ENCODE measurements at places on chromosomes 13 and 19. TPM values are rescaled to one million over a fixed set of nuclear protein-coding genes. Genes with fewer than 3 reads are reported as not detected.

- DNase-seq = no peak
Observed at GRCh38 chr19:28841531-28841930, 371.4 kb downstream of the UQCRFS1 start.

- no peak for DNase-seq
Observed at GRCh38 chr13:30504081-30504480, 38.3 kb upstream of the HMGB1 start.

DNA sequence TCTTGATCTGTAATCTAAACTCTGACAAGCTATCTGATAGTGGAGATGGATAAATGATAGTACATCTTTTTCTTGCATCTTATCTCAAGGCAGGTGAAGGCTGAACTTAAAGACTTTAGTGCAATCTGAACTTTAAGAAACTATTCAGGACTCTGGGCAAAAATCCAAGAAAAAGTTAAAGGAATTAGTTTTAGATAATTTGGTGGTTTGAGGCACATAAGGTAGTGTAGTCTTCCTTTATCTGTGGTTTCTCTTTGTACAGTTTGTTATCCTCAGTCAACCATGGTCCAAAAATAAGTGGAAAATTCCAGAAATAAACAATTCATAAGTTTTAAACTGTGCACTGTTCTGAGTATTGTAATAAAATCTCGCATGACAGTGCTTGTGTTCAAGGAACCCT, 172.9 kb downstream of the UGGT2 start:
- no peak for DNase-seq

AMER2 gene
- 0.07 TPM for total RNA-seq

ZNF90 gene
- 53.8 TPM for total RNA-seq

DNA sequence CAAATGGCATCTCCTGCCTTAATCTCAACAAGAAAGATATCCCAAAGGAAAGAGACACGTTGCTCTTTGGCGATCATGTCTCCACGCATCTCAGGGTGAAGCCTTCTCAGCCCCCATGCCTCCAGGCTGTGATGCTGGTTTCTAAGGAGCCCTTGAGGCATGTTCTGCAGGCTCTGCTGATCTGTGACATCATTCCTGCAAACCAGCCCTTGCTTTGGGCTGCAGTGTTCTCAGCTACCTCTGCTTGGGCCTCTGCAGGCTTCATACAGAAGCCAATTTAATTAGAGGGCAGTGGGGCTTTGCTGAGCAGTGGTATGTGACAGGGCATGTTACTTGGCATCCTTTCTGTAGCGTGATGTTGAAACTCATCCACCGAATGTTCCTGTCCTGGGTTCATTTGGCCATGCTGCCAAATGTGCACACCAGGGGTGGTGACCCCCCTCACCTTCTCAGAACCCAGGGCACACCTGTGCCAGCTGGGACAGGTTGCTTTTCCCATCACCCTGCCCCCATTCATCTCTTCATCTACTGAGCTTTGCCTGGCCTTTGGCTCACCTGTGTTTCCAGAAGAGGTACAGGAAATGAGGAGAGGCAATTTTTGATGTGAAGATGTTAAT, 230.9 kb downstream of the TEX29 start:
- no peak for DNase-seq

GRCh38 chr13:100941377-100942368, 267.1 kb upstream of the TMTC4 start:
- DNase-seq = no peak

Measured in progenitor cell of endocrine pancreas (in vitro differentiated cells).